ENCODE measurements at places on chromosomes 2 and 18. TPM values are rescaled to one million over a fixed set of nuclear protein-coding genes. Genes with fewer than 3 reads are reported as not detected.

CDH2 gene
- 21.2 TPM for total RNA-seq

LYPD1 gene
- not detected for total RNA-seq

CXCR2 gene
- total RNA-seq: not detected

SERPINB10 gene
- total RNA-seq: not detected

XIRP2 gene
- 35.7 TPM for total RNA-seq

CHST9 gene
- not detected for total RNA-seq

APCDD1 gene
- 0.91 TPM for total RNA-seq

TUBA3E gene
- not detected for total RNA-seq

ST6GAL2 gene
- total RNA-seq: not detected

HOXD9 gene
- total RNA-seq: 0.29 TPM

CPS1 gene
- total RNA-seq: 33.9 TPM

RAD51AP2 gene
- 0.37 TPM for total RNA-seq

Measured in myocyte (in vitro differentiated cells).